ENCODE measurements at places on chromosomes 5 and 9. TPM values are rescaled to one million over a fixed set of nuclear protein-coding genes. Genes with fewer than 3 reads are reported as not detected.

DNA sequence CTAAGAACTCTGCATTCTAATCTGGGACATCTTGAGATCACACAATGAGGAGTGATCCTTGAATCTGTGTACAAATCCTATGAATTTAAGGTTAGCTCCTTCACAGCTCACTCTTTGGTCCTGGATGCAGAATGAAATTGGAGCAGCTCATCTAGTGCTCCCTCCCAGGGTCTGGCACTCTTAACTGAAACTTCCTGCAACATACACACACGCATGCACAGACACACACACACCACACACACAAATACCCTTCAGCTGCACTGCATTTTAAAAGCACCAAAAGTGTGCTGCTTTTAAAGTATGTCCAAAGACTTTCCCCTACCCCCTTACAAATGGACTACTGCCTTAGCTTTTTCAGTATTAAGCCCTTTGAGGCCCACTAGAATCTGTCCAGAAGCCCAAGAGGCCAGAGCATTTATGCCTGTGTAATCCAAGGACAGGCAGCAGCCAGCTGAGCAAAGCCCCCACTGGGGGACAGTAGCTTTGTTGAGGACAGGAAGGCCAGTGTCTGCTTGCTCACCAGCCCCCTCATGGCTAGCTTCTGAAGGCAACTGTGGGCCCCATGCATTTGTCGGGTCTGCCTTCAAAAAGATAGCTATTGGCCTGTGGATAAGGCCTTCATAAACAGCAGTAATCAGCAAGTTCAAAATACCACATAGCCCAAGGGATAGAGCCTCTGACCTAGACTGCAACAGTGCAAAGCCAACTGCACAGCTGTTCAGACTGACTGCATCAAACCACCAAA, 43.6 kb downstream of the CDO1 start:
- DNase-seq, result no peak

DNA sequence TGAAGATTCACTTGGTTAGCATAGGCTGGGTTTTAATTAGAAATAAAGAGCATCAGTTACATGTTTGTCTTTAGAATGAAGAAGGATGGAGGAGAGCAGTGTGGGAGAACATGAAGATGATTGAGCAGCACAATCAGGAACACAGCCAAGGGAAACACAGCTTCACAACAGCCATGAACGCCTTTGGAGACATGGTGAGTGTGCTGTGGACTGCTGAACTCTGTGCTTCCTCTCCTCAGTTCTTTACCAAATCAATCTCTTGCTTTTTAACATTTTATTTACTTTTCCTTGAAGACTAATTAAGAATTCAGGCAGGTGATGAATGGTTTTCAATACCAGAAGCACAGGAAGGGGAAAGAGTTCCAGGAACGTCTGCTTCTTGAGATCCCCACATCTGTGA, 38.2 kb upstream of the SPATA31E1 start:
- no peak for DNase-seq

DNA sequence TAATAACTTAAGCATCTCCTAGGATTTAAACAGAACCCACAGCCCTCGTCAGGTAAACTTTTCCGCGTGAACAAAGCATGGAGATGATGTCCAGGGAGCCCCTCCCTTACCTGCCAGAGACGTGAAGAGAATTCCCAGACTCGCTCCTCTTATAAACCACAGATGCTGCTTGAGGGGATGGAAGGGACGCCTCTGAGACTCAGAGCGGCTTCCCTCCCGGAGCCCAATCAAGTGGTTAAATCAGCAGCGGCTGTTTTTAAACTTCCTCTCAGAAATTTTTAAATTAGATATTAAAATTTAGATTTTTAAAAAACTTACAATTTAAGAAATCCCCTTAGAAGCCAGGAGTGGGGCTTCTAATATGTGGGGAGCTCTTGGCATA, 71.8 kb downstream of the RAPGEF1 start:
- DNase-seq, result no peak

GRCh38 chr5:119411361-119412278, 40.7 kb upstream of the HSD17B4 start:
- DNase-seq, result peak; percentile 50

DNA sequence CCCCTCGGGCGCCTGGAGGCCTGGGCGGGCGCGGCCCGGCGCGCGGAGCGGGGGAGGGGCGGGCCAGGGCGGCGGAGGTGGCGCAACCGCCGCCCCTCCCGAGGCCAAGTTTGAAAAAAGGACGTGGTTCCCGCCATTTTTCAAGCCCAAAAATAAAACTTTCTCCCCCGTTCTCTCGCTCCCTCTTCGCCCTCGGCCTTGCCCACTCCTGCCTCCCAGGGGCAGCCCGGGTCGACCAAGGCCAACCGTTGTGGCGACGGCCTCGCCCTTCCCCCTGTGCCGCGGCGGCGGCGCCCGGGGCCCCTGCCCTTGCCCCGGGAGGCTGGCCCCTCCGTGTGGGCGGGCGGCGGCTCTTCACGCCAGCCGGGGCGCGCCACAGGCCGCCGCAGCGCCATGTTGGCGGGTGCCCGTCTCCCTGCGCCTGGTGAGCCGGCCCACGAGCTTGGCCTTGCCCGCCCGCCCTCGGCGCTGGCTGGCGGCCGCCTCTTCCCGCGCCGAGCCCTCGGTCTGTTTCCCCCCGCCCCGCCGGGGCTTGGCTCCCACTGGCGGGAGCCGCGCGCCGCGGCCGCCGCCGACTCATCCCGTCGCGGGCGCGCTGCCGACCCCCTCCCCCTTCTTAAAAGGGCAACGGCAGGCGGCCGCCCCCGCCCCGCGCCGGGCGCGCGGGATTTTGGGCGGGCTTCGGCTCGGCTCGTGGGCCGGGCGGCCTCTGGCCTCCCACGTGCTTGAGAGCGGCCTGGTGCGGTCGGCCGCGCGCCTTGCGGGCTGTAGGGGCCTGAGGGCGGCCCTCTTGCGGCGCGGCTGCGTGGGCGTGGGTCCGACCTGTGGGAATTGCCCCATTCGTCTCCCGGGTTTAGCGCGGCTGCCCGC, 1.3 kb downstream of the ANP32B start:
- peak; percentile 86 for DNase-seq

GRCh38 chr9:108913391-108913790, 20.5 kb downstream of the ELP1 start:
- no peak for DNase-seq

DNA sequence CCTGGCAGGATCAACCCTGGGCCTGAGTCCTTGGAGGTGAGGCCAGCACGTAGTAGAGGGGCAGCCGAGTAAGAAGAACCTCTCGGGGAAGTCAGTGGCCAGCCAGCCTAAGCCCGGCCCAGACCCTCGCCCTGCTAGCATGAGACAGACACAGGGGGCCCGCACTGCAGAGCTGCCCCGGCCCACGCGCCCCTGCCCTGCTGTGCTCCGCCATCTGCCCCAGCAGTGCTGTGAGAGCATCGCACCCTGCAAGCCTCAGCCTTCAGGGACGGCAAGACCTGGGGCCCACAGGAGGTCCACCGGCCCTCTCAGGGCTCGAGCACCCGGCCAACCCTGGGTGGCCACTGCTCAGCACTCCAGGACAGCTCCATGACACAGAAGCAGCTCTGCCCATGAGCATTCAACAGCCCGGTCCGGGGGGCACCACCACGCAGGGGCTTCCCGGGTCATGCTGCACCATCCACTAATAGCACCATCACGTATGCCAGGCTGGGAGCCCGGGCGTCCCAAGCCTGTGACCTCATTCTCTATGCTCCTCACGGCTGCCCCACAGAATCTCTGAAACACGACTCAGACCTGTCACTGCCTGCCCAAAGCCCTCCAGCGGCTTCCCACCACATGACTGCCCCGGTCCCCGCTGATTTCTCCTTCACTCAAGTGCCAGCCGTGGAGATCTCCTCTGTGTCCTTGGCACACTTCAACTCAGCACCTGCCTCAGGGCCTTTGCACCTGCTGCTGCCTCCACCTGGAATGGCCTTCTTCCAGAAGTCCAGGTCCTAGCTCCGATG, 38.1 kb downstream of the ADAMTS2 start:
- no peak for DNase-seq

DNA sequence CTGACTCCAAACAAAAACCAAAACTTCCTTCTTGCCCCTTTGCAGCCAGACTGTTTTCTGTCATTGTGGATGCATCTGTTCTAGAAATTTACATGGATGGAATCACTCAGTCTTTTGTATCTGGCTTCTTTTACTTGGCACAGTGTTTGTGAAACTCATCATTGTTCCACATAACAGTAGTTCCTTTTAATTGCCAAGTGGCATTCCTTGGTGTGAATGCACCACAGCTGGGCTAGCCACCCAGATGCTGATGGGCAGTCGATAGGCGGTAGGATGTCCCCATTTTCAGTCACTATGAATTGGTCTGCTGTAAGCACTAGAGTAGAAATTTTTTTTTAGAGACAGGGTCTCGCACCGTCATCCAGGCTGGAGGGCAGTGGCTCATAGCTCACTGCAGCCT, 6.3 kb upstream of the CLPTM1L start:
- no peak for DNase-seq

- no peak for DNase-seq
Observed at GRCh38 chr5:62499756-62500155, 78.9 kb upstream of the LRRC70 start.

DNA sequence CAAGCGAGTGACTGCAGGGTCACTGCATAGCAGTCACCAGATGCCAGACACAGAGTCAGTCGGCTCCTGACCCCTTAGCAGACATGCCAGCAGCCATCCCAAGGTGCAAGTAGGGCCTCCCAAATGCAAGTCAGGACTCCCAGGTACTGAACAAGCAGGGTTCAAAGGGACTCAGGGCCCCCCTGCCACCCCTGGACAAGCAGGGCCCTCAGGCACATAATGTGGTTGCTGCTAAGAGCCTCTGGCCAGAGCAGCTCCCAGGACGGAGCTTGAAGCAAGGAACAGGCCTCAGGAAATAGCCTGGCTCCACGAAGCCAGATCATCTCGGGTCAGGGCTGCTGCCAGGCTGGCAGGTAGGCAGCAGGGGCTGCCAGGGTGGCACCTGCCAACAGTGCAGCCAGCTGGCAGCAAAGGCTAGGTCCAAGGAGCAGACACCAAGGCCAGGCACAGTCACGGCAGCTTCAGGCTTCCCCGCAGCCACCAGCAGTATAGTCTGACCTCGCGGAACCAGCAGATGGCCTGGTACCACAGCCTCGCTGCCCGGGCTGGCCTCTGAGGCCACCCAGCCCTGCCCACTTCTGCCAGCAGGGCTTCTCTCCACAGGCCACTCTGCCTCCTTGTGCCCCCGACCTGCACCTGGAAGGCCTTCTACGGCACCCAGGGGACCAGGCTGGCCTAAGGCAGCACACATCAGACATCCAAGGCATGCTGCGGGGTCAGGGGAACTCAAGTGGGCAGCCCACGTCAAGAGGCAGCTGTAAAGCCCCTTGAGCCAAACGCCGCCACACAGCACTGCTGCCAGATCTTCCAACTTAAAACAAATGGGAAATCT, 7.4 kb downstream of the EEIG1 start:
- DNase-seq, result peak; percentile 37

GHR gene
- not detected for total RNA-seq

GRCh38 chr9:4491626-4491975, 1.3 kb downstream of the SLC1A1 start:
- no peak for DNase-seq

GRCh38 chr5:96297290-96297689, 135.8 kb downstream of the PCSK1 start:
- no peak for DNase-seq

GRCh38 chr5:100131161-100131560, 404.0 kb upstream of the FAM174A start:
- DNase-seq, result no peak

HIGD2A gene
- total RNA-seq, result 97.7 TPM

DNA sequence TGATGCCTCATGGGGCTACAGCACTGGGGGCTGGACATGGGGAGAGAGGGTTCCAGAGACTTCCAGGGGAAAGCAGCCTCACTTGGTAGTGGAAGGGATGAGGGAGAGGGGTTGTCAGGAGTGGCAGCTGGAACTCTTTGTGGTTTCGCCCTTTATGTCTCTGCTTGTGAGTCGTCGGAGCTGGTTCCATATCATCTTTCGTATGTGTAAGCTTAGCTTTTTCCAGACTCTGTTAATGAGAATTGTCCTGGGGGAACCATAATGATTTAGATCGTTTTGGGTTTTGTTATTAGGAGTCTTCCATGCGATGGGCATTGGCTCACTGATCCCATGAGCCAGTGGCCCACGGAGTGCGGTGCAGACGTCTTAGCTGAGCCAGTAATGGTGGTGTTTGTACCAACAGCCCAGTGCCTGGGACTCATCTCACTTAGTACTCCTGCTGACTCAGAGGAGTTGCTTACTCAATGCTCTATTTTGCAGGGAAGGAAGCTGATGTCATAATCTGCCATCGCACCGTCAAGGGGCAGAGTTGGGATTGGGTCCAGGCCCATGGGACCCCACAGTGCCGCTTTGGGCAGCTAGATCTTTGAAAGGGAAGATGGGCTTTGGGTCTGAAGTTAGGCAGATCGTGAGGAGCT, 48.5 kb downstream of the NEK6 start:
- no peak for DNase-seq

GRCh38 chr9:85425153-85425611, 316.6 kb downstream of the AGTPBP1 start:
- peak; percentile 63 for DNase-seq

SV2C gene
- 0.03 TPM for total RNA-seq

GMCL2 gene
- total RNA-seq, result not detected

EIF4E1B gene
- not detected for total RNA-seq

DNA sequence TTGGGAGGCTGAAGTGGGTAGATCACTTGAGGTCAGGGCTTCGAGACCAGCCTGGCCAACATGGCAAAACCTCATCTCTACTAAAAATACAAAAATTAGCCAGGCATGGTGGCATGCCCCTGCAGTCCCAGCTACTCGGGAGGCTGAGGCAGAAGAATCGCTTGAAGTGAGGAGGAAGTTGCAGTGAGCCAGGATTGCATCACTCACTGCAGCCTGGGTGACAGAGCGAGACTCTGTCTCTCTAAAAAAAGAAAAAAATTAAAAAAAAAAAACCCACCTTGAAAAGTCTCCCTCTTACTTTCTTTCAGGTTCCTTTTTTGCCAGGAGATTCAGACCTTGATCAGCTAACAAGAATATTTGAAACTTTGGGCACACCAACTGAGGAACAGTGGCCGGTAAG, 34.2 kb downstream of the CDK7 start:
- no peak for DNase-seq

DNA sequence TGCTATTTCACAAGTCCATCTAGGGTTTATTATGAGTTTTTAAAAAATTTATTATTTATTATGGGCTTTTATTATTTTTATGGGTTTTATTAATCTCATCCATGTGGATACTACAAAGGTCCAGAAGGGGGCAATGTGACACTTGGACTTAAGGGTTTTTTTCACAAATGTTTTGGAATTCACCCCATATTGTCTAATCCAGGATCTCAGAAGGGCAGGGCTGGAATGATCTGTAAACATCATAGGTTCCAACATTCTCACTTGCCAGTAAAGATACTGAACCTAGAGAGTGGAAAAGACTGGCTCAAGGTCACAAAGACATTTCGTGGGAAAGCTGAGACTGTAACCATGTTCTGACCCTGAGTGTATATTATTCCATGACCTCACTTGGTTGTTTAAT, 35.6 kb downstream of the NIM1K start:
- DNase-seq, result no peak
